ENCODE measurements at places on chromosomes 7 and 10.

- DNase-seq: no peak
Observed at GRCh38 chr10:88120075-88120474, 256.6 kb downstream of the PTEN start.

DNA sequence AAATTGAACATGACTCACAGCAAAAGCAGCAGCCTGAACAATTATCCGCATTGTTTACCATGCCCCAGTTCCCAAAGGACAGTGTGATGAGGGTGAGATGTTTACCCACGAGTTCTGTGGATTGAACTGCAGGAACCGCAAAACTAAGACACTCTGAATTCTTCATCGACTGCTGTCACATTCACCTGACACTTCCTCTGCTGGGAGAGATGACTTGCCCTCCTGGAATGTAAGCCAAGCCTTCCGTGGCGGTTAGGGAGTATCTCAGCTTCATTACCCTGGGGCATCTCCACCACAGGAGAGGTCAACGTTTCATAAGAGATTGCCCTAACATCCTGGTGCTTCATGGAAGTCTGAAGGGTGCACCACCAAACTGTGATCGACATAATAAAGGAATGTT, 374.6 kb upstream of the ADARB2 start:
- DNase-seq: no peak

DNA sequence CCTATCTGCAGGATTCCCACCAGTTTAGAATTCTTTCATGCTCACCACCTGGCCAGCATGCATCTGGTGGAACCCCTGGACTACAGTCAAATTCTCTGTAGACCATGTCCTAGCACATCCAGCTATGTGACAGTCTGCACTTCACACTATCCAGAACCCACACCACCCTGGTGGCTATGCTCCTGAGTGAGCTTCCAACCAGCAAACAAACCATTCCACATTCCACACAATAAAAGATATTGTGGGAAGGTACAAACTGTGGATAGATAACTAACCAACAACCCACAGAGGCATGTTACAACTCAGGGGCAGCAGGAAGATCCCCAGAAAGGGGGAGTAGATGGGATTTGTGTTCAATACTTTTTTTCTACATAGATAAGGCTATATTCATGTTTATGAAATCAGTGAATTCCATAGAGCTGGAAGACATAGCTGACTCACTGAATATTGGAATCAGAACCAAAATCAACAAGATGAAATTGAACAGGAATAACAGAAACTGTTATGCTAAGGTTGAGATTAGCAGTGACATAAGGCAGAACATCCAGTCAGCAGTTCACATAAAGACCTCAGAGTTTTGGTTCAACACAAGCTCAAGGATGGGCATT, 72.5 kb downstream of the LRRC17 start:
- DNase-seq: no peak

GRCh38 chr10:15898046-15898445, 37.7 kb upstream of the MINDY3 start:
- DNase-seq: no peak

- no peak for DNase-seq
Observed at GRCh38 chr10:121296881-121297585, 301.2 kb downstream of the FGFR2 start.

- no peak for DNase-seq
Observed at GRCh38 chr7:82562716-82563404, 119.3 kb upstream of the CACNA2D1 start.

GRCh38 chr10:123665491-123666286, 466 bp upstream of the GPR26 start:
- no peak for DNase-seq

- no peak for DNase-seq
Observed at GRCh38 chr7:49775065-49775948, 1.9 kb downstream of the VWC2 start.

- no peak for DNase-seq
Observed at GRCh38 chr7:16847381-16847860, 34.4 kb downstream of the AGR3 start.

DNA sequence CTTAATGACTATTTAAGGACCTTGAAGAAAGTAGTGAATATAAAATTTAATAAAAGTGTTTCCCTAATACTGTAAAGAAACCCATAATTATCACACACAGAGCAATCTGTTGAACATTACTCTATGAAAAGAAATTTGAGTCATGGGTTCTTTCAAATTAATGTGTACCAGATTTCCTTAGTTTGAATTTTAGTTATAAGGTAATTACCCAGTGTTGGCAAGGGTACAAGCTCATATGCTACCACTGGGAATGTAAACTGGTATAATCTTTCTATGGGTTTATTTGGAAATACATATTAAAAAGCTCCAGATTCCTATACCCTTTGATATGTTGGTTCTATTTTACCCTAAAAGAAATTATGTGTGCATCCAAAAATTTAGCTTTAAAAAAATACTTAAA, 22.9 kb downstream of the PANK1 start:
- no peak for DNase-seq

- no peak for DNase-seq
Observed at GRCh38 chr10:24622781-24623301, 100.8 kb downstream of the ARHGAP21 start.

- DNase-seq: no peak
Observed at GRCh38 chr10:29553544-29554250, 81.1 kb downstream of the SVIL start.

GRCh38 chr7:42250411-42250810, 13.4 kb upstream of the GLI3 start:
- DNase-seq: no peak

DNA sequence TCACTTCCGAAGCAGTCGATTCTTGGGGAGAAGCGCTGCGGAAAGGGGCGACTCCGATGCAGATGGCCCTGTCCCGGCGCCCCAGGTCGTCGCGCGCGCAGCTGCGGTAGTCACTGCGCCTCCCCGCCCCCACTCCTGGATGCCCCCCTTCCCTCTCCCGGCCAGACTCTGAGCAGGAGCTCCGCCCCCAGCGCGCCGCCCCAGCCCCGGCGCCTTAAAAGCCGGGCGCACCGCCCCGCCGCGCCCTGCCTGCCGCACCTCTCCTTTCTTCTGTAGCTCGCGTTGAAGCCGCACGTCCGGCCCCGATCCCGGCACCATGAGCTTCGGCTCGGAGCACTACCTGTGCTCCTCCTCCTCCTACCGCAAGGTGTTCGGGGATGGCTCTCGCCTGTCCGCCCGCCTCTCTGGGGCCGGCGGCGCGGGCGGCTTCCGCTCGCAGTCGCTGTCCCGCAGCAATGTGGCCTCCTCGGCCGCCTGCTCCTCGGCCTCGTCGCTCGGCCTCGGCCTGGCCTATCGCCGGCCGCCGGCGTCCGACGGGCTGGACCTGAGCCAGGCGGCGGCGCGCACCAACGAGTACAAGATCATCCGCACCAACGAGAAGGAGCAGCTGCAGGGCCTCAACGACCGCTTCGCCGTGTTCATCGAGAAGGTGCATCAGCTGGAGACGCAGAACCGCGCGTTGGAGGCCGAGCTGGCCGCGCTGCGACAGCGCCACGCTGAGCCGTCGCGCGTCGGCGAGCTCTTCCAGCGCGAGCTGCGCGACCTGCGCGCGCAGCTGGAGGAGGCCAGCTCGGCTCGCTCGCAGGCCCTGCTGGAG, at the start of gene INA:
Gene INA (plus strand): TSS at position 243 of the 817 bp plus-strand sequence. CDS start 74 bp downstream, at position 317.
- no peak for DNase-seq

DNA sequence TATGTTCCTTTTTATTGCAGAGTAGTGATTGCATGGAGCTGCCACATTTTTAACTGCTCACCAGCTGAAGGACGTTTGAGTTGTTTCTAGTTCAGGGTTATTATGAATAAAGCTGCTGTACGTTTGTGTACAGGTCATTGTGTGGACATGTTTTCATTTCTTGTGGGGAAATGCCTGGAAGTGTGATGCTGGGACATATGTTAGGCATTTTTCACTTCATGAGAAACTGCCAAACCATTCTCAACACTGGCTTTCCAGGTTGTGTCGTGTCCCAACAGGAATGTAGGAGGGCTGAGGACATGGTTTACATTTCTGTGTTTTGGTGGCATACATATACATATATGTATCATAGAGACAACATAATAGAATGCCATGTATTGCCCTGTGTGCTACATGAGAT, 73.0 kb downstream of the NEURL1 start:
- DNase-seq: no peak

- DNase-seq: peak; percentile 11
Observed at GRCh38 chr10:70478191-70479164, at the start of gene PALD1. Gene PALD1, plus strand, starts transcription at chr10:70478767. Its CDS starts 47,185 bp downstream, at chr10:70525952.

GRCh38 chr10:37711617-37712488, 145.6 kb downstream of the ZNF248 start:
- DNase-seq: no peak

DNA sequence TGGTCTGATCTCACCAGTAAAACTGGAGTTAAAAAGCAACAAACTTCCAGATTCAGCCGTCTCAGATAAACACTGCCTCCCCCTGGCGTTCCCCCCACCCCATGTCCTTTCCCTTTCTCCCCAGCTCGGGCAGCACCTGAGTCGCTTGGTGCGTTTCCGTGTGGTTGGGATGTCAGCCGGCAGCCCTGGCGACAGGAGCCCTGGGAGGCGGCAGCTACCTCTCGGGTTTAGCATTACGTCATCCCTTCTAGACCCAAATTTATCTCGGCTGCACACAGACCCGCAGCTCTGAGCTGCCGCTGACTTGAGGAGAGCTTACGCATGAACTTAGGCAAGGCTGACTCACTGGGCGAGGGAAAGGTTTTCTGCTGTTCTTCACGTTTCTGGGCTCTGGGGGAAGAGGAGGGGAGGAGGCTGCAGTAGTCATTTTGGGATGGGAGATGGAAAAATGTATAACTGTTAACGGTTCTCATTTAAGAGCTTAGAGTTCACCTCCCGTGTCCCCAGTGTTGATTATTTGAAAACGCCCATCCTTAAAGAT, 14.4 kb downstream of the MXI1 start:
- DNase-seq: peak; percentile 61

GRCh38 chr7:46218461-46219200, 297.6 kb upstream of the IGFBP3 start:
- DNase-seq: no peak
